NCI-H774 (cell line): ENCODE measurements at places on chromosomes 6 and 20.

DNA sequence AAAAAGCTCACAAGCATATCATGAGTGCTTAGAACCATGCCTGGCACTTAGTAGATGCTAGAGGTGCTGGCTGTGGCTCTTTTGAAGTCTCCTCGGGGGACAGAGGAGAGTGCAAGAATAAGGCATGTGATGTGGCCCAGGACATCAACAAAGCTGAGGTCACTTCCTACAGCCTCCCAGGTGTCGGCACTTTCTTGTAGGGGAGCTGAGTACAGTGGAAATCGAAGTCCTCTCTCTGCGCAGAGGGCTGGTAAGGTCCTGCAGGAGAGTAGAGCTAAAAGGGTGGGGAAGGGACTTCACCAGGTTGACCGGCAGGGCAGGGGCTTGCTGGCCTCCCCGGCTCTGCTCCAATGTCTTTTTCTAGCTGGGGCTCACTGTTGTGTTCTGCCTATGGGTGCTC, 11.2 kb downstream of the SLC13A3 start:
- DNase-seq = no peak

DNA sequence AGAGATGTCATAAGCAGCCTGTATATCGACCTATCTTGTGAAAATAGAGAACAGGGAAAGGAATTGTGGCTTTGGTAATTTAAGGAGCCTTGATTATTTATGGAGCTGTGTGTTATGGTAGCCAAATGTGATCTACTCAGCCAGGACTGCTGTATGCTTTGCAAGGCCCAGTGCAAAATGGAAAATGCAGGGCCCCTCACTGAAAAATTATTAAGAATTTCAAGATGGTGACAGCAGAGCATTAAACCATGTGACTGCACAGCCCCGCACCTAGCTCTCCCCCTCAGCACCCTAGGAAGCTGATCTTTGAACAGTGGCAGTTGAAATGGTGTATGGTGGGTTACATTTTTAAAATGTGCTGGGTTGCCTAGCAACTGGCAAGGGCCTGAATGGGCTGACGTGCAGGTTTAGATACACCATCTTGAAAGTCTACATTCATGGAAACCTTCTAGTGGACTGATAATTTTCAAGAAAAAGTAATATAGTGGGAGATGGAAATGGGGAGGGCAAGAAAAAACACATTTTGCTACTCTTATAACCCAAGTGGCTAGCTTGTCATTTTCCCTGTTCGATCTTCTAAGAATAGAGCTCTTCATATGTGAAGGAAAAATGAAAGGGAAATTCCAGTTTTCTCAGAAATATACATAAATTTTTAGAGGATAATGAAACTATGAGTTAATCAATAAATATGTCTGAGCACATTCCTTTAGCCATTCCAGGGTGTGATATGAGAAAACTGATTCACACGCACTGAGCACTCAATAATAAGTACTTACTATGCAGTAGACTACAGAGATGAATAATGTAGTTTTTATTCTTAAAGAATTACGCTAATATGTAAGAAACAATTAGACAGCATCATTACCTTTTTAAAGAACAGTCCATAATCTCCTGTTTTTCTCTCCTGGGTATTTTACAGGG, 208.0 kb downstream of the ARHGAP18 start:
- DNase-seq = no peak

DNA sequence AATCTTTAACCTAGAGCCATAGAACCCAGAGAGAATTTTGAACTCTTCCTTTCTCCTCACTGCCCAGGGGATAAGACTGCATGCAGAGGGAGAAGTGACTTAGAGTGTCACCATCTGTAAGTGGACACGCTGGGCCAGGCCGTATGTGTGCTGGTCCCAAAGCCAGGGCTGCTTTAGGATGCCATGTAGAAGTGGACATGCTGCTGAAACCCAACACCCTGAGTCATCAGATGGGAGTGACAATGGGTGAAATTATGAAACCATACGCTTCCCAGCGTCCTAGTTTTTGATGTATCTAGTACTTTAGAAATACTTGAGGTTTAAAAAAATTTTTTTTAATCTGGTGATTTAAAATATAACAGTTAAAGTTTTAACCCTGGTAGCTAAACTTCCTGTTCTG, 191.1 kb downstream of the FNDC1 start:
- DNase-seq = no peak

DNA sequence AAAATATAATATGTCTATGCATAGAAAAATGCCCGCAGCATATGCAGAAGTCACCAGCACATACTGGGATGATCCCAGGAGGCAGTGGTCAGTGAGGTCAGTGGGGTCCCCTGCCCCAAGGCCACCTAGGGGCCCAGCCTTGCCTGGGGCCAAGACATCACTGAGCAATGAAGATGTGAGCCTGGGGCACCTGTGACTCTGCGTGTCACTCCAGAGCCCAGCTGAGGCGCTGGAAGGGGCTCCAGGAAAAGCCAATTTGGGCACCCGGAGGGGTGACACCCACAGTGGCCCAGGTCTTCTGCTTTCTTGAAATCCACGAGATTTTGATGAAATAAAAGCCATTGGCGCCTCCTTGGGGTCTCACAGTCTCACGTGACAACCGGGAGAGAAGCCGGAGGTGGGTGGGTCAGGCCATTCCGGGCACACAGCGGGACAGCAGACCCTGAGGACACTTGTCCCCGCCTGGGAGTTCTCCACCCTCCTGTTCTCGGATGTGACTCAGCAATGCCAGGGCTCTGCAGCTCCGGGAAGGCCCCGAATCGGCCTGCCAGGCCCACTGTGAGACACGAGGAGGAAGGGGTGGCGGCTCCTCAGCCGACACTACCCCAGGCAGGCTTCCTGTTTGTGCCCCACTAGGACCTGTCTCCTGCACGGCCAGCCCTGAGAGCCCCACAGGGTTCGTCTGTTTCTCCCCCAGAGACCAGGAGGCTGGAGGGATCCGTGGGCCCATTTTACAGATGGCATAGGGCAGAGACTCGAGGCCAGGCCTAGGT, 24.4 kb upstream of the SLCO4A1 start:
- DNase-seq = no peak

DNA sequence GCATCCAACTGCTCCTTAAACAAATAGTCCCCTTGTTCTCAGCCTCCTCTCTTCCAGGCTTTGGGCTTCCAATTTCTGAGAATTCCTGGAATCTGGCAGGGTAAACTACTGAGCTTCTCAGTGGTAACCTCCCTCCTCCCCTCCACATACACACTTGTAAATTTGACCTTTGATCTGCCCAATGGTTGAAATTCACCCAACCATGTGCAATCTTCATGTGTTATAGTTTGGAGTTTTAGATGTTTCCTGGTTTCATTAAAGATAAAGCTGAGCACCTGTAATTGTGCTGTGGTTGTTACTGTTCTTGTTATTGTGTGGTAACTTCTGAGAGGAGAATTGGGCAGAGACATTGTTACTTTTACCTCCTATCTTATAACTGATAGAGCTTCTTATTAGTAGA, 328.4 kb downstream of the TPBG start:
- DNase-seq = no peak

GRCh38 chr6:83311231-83311630, 118.1 kb downstream of the RWDD2A start:
- no peak for DNase-seq

GRCh38 chr6:8030920-8031319, 33.3 kb downstream of the BLOC1S5 start:
- DNase-seq = no peak

DNA sequence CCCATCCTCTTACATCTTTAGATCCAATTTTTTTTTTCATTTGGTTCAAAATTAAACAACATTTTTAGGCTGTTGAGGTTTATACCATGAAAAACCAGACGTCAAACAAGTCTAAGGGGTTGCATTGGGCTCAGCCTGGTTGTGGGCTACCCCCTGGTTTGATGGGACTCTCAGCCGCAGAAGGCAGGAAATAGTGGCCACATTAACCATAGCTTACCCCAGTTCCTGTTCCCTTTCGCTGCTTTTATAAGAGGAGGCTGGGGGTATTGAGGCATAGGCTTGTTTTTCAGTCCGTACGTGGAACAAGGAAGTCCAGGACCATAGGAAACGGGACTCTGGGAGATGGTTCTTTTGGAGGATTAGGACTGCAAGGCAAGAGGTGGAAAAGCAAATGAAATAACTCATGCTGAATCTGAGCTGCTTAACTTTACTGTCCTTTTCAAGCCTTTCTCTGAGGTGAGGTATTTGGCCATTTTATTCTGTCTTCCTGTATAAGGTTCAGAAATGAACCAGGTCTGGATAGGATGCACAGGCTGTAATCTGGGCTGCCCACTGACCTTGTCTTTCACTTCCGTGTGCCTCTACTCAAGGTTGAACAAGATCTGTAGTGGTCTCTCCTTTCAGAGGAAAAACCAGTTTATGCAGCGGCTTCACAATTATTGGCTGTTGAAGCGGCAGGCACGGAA, 7.7 kb downstream of the BRPF3 start:
- DNase-seq = no peak

DNA sequence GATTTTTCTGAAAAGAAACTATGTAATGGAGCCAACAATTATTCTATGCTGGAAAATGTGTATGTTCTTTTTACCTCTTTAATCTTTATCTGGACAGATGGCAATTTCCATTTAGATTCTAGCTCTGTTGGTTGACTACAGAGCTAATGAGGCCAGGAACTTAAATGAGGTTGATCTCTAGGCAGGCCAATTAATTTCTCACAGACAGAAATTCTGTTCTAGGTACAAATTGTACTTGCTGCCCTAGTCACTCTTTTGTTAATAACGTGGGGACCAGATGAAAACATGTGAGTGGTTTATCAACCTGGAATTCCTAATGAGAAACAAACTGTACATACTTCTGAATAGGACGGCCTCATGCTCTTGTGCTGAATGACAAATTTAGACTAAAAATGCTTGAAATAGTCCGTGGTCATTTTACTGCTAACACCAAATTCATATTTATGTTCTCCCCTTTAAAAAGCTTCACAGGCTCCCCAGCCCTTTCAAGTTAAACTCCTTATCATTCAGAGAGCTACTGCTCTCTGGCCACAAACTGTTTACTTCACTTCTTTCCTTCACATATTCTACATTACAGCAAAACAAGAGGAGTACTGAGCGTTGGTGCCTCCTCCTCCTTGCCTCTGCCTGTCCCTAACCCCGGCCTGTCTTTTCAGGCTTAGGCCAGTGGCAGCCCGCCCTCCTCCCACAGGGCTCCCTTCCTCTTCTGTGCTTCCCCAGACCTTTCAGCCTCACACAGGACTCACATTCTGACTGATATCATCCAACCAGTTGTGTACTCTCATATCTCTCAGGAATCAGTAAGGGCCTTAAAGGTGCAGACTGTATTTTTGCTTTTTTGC, 41.4 kb downstream of the DTNBP1 start:
- DNase-seq = no peak
